HFF-Myc (cell line): ENCODE measurements at places on chromosomes 16 and 17.

GRCh38 chr17:1515640-1516387, 598 bp downstream of the INPP5K start:
- DNase-seq, result peak; percentile 83

- DNase-seq, result no peak
Measured at GRCh38 chr17:13917634-13918033, 151.7 kb upstream of the COX10 start.

GRCh38 chr17:28898527-28898955, 1.0 kb upstream of the FLOT2 start:
- no peak for DNase-seq

- no peak for DNase-seq
Measured at GRCh38 chr16:4626396-4626795, 1.8 kb downstream of the MGRN1 start.

DNA sequence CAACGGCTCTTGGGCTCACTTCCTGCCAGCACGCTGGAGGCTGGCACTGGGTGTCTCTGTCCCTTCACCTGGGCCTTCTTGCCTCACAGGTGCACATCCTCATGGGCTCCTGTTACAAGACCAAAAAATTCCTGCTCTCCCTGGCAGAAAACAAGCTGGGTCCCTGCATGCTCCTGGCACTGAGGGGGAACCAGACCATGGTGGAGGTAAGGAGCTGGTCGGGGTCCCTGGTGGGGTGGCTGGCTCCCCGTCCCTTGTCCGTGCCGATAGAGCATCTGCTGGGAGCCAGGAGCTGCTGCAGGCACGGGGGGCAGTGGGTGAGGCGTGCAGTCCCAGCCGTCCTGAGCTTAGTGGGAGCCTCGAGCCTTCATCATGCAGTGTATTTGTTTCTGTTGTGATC, 79.5 kb upstream of the PLCG2 start:
- no peak for DNase-seq

GRCh38 chr17:4843321-4844000, 10.3 kb downstream of the MINK1 start:
- DNase-seq, result no peak

- DNase-seq, result peak; percentile 86
Measured at GRCh38 chr17:50872710-50873424, 6.7 kb upstream of the TOB1 start.
